NCI-H187 treated with DMSO at 0.1 percent for 48 hours (cell line): ENCODE measurements at places on chromosomes 11 and 22.

DNA sequence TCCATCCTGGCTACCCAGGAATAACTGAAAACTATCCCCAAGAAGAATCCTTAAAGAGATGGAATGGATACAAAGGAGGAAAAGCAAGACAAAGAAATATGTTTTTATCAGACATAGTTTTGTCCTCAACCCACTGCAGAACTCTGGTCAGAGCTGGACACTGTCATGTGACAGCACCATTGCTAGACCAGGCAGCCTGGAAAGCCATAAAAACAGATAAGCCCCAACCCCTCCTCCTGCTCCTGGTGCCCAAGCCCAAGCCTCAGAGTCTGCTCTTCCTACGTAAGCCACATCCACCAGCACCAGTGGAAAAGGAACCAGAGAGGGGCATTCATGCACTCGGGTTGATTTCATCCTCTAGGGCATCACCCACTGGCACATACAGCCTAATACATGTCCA is 116.9 kb downstream of the TRIM29 start:
- no peak for DNase-seq

GRCh38 chr11:73313652-73314051 is 5.6 kb downstream of the ARHGEF17 start:
- no peak for DNase-seq

DNA sequence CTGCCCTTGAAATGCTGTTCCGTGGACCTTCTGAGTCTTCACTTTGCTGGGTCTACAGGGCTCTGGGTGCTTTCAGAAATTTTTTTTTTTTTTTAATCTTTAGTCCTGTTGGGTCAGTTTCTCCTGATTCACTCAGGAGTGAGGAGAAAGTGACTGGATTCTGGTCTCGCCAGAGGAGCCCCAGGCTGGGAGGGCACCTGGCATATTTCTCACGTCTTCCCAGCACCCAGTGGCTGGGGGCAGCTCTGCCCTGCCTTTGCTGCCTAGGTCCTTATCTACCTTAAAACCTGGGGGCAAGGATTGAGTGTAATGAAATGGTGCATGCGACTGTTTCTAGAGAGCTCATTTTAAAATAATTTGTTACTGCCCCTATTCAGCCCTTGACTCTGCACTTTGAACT is 23.3 kb downstream of the SAMM50 start:
- no peak for DNase-seq

- DNase-seq: no peak
Measured at GRCh38 chr11:2306452-2306823, 4.6 kb downstream of the TSPAN32 start.

- no peak for DNase-seq
Measured at GRCh38 chr11:43278193-43278956, 33.4 kb upstream of the API5 start.

DNA sequence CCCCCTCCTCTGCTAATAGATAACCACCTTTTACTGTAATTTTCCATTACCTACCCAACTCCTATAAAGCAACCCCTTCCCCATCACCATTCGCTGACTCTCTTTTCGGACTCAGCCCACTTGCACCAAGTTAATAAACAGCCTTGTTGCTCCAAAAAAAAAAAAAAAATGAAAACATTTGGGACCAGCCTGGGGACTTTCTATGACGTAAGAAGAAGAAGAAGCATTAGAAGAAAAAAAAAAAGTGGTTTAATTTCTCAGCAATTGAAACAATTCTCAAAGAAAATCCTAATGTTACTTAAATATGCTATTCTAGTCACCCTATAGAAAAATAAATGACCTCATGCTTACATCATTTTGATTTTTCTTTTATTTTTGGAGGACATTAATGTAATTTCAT is 301.5 kb upstream of the ANO3 start:
- DNase-seq: no peak

GRCh38 chr22:21710156-21710555 is 25.4 kb downstream of the YPEL1 start:
- no peak for DNase-seq

DNA sequence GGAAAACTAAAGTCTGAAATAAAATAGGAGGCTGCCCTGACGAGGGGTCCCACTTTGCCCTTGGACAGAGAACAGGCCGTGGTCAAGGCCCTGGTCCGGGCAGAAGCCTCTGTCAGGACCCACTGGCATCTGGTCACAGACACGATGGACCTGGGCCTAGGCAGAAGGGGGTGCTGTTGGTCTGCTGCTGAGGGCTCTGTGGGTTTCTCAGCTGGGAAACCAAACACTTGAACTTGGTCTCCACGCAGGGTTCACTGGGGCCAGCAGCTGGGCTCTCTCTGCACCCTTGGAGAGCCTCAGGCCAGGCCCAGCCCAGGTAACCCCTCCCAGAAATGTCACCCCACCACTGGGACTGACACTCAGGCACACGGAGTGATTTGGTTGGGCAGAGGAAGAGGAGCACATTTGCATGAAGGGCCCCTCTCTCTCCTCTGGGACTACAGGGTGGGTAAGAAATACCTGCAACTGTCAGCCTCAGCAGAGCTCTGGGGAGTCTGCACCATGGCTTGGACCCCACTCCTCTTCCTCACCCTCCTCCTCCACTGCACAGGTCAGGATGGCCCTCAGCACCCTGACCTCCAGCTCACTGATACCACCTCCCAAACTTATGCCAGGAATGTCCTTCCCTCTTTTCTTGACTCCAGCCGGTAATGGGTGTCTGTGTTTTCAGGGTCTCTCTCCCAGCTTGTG is 48.1 kb upstream of the TOP3B start:
- no peak for DNase-seq

- DNase-seq: no peak
Measured at GRCh38 chr22:44758344-44758973, 6.1 kb downstream of the ARHGAP8 start.

- no peak for DNase-seq
Measured at GRCh38 chr22:49810363-49811019, 17.2 kb downstream of the BRD1 start.

GRCh38 chr11:108694846-108695245 is 30.0 kb downstream of the DDX10 start:
- no peak for DNase-seq
